ACHN (cell line): ENCODE measurements at places on chromosomes 7 and 10.

DNA sequence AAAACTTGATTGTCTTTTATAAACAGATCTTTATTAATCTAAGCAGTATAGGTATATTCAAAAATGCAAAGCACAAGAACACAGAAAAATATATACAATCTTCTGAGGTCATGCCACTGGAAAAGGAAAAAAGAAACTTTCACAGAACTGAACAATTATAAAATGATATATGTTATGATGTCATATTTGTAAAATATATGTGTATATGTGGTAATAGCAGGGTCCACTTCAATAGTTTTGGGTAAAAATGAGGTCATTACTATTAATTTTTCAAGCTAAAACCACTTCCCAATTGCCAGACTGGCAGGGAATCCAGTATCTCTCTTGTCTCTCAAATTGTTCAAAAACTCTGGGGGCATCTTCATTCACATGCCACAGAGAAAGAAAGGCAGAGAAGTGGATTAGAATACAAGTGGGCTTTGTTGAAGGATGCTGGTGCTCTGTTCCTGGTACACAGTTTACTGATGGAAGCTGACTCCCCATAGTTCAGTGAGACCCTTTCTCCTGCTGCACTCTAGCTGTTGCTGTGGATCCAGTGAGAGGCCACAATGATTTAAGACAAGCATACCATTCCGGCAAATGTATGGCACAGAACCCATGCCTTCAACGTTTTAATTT, 19.7 kb downstream of the CTNNA3 start:
- DNase-seq: no peak

- DNase-seq: peak; percentile 60
Measured at GRCh38 chr7:127704211-127704610, 52.2 kb downstream of the SND1 start.

DNA sequence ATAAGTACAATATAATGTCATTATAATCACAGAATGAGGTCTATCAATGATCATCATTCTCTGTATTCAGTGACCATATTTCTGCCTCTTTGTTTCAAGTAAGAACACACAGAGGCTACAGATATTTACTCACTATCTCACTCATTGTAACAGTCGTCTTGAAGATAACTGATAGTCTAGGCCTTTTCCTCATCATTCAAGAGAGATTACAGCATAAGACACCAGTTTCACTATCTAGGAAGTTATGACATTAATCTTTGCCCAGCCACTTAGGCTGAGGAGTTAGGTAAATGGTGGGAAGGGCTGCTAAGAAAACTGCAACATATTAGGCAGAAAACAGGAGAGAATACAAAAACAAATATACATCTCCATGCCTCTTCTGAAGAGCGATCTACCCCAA, 125.3 kb downstream of the CHCHD3 start:
- no peak for DNase-seq

DNA sequence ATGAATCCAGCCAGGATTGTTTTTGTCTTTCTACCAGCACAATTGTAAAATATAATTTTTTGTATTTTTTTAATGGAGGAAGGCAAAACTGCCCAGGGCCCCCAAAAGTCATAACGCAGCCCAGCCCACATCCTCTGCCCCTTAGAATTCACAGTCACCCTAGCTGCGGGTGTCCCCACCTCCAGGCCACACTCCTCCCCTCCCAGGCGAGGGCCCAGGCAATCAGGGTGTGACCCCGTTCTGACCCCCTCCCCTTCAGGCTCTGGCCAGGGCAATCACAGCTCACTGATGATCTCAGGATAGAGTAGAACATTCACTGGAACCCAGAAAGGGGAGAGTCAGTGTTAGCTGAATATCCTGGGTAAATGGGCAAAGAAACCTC, 92.0 kb upstream of the MACROH2A2 start:
- no peak for DNase-seq

- DNase-seq: peak; percentile 55
Measured at GRCh38 chr7:149496642-149497391, 792 bp downstream of the ZNF746 start.

DNA sequence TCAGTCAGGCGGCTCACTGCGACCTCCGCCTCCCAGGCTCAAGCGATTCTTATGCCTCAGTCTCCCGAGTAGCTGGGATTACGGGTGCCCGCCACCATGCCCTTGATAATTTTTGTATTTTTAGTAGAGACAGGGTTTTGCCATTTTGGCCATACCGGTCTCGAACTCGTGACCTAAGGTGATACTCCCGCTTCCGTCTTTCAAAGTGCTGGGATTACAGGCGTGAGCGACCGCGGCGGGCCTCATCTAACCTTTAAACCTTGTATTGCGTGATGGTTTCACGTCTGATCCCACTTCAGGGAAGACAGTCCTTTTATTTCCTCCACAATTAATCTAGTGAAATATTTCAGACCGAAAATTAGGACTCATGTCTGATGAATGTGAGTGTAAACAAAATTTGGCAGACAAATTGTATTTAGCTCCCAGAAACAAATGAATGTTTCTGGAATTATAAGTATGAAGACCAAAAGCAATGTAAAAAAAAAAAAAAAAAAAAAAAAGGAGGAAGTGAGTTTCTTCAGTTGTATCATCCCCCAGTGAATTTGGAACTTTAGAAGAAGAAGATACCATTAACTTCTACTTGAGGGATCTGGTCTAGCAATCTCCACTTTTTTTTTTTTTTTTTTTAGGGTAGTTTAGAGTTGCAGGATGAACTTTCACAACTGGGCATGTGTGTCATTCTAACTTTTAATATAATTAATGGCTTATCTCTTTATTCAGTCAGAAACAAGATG, 1.6 kb downstream of the NUP42 start:
- no peak for DNase-seq

- DNase-seq: peak; percentile 13
Measured at GRCh38 chr10:31709028-31709427, 219.6 kb downstream of the ARHGAP12 start.

DNA sequence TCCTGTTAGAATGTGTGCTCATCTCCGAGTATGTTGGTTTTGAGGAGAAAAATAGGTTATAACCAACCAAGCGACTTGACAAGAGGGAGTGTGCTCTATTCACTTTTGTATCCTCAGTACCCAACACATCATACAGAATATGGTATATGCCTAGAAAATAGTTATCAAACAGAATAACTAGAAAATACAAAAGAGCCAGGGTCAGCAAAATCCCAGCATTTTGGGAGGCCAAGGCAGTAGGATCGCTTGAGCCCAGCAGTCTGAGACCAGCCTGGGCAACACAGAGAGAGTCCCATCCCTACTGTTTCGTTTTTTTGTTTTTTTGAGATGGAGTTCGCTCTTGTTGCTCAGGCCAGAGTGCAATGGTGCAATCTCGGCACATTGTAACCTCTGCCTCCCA, 257.9 kb downstream of the PARD3 start:
- no peak for DNase-seq

DNA sequence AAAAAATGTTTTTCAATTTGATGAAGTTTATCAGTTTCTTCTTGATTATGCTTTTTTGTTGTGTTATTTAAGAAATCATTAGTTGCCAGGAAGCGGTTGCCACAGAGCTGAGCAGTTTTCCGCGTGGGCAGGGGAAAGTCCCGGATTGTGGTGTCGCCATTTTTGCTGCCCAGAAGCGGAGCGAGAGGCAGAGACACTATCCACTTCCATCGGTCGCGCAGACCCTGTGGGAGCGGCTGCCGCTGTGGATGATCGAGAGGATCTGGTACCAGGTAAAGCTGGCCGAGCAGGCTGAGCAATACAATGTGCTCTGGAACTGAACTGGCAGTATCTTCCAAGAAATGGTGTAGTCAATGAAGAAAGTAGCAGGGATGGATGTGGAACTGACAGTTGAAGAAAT, 119.8 kb downstream of the ZNF736 start:
- no peak for DNase-seq

- peak; percentile 89 for DNase-seq
Measured at GRCh38 chr7:15801551-15801950, 115.1 kb upstream of the MEOX2 start.

DNA sequence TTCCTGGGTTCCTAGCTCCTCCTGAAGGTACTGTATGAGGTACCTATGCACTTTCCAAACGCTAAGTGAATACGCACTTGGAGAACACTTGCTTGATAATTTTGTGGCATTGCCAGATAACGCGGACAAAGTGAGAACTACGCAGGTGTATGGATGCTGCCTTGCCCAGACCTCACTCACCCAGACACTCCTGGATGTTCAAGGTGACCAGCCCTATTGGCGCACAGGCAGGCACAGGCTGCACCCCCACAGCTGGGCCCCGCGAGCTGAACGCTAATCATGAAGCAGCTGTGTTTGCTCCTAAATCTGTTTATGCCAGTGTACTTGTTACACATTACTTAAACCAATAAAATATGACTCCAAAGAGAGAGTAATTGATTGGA, 27.3 kb downstream of the DIP2C start:
- no peak for DNase-seq

- DNase-seq: peak; percentile 46
Measured at GRCh38 chr7:143321734-143322133, 5.8 kb downstream of the CLCN1 start.

DNA sequence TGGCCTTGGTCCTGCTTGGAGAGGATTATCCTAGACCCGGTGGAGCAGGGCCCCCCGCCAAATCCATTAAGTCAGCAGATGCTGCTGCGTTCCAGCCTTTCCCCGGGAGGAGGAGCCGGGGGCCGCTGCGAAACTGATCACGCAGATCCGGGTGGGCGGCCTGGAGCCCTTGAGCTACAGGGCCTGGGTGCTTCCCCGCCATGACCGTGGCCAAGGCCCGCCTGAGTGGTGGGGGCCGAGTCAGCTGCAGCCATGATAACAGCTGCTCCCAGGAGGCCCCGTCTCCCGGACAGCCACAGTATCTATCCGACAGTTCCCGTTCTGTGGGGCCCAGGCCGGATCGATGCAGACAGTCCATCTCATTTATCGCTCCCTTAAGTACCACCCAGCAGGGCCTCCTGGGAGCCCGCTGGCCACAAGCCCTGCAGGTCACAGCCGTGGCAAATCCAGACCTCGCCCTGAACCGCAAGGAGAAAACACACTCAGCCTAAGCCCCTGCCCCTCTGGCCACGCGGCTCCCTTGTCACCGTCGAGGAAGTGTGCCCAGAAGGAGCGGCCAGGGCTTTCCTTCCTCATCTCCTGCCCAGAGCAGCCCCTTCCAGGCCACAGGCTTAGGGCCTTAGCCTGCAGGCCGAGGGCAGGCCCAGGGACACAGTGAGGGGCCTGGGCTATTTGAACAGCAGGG, 34.4 kb upstream of the SLC29A4 start:
- no peak for DNase-seq

DNA sequence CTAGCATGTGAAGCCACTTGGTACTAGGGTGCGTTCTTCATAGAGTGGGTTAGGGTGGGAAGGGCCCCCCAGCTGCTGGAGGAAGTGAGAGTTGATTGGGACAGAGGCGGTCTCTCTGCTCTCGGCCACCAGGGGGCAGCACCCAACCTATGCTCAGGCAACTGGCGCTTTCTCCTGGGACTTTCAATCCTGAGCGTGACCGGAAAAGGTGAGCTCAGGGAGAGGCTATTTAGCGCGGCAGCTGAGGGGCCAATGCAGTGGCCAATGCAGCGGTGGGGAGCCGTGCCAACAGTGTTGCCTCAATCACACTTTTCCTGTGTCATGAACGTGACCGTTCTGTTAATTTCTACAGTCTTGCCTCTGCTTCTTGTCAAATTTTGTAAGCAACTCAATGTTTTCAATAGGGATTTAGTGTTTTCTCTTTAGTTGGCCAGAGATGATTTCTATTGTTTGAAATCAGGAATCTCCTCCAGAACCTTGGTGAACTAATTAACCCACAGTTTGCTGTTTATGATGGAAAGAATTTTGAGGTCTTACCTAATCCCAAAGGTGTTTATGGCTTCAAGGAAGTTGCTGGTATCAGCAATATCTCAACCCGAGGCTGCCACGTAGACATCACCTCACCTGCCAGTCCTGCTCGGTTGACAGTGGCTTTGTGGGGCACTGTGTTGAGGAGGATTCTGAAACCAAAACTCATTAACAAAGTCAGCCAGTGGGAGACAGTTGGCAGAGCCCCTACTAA, 67.9 kb upstream of the PDZD8 start:
- DNase-seq: peak; percentile 90

DNA sequence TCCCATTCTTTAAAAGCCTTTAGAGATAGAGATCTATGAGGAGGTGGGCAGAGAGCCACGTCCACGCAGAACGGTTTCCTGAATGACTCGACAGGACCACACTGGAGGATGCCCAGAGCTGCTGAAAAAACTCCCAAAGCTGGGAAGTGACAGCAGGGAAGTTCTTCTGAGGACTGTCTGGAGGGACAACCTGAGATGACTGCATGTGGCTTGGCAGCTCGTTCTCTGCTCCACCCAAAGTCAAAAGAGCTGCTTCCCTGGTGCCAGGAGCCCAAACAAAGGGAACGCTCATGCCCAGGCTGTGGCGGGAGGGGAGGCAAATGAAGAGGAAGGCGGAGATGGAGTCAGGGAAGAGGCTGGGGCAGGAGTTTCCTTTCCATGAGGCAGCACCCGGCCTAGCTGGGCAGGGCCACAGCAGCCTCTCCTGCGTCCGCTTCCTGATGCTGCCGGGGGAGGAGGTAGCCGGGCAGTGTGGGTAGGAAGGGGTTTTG, 95.4 kb downstream of the CCDC3 start:
- no peak for DNase-seq

DNA sequence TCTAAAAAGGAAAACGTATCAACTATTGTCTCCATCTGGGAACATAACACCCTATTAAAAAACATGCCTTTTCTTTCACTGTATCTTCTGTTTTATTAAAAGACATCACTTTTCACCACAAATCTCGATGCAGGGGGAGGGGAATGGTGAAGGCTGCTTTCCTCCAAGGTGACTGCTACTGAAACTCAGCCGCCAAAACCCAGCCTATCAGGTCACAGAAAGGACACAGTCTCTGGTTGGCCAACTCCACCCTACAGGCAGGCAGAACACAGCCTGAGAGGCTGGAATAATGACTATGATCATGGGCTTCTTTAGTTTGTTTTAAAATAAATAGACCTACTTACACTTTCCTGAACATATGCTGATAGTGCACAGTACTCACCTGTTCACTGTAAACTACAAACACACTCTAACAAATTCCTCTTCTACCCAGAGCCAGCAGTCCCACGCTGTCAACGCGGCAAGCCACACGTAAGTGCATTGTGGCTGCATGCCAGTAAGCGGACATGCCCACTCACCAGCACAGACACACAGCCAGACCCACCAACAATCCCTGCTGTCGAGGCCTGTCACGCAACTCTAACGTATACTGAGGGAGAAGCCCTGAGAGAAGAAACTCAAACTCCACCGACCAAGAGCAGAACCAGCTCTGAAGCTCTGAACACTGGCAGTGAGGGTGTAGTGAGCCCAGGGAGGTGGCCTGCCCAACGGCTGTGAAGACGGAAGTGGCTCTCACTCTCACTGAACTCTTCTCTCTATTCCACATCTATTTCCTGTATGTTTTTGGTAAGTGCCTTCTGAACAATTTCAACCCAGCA, 41.8 kb downstream of the NCAPG2 start:
- no peak for DNase-seq

GRCh38 chr10:86194684-86195083, 171.9 kb downstream of the GRID1 start:
- no peak for DNase-seq

DNA sequence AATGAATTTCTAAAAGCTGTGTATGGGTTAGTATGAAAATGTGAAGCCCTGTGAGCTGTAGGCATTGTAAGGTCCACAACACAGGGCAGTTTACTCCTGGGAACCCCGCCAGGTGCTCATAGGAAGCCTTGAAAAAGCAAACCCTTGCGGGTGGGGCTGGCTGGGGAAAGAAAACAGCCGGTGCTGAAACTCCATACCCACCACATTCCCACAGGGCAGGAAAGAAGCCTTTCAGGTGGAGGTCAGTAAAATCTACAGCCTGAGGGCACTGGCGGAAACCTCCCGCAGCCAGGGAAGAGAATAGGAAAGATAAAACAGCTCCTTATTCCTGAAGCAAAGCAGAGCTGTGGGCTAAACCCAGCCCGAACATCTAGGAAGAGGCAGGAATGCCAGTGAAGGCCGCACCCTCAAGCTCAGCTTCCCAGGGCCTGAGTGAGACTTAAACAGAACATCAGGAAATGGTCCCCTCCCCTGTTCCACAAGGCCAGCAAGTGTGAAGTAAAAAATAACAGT, 34.7 kb downstream of the PODXL start:
- no peak for DNase-seq
